Urothelium cell line (cell line): ENCODE measurements at places on chromosomes 6 and 20.

- DNase-seq = no peak
Measured at GRCh38 chr20:38350879-38351775, 4.8 kb downstream of the LBP start.

GRCh38 chr20:47139934-47140535 is 216.5 kb downstream of the ZMYND8 start:
- DNase-seq = peak; percentile 61

DNA sequence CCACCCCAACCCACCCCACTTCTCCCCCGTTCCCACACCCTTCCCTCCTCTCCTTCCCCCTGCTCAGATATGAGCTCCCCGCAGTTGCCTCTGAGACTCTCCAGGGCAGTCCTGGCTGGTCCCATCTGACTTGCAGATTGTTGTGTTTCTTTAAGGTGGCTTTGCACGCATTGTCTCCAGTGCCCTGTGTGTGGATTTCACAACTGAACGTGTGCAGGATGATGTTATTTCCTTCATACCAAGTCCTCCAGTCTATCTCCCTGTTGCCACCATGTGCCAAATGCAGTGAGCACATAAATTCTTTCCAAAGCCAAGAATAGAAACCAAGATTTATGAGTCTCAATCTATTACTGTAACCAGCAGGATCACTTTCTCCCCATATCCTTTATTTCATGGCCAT is 79.1 kb downstream of the TMEM242 start:
- DNase-seq = no peak

DNA sequence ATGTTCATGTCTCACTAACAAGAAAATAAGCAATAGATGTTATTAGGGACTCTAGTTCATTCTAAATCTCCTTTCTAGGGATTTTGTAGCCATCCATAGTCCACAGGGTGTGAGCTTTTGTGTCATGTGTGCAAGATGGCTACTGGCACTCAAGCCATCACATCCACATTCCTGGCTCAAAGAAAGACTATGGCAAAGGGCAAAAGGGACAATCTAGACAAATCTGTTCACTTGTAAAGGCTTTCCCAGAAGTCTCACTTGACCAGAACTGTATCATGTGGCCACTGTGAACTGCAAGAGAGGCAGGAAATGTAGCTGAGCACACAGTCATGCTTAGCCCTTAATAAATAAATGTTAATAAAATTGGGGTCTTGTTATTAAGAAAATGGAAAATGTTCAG is 212.6 kb upstream of the EXOC2 start:
- DNase-seq = no peak

- DNase-seq = no peak
Measured at GRCh38 chr6:160417550-160417949, 69.4 kb downstream of the SLC22A3 start.

- DNase-seq = peak; percentile 11
Measured at GRCh38 chr6:21915707-21916260, 322.2 kb downstream of the SOX4 start.
